ENCODE measurements at places on chromosomes 16 and 17.

DNA sequence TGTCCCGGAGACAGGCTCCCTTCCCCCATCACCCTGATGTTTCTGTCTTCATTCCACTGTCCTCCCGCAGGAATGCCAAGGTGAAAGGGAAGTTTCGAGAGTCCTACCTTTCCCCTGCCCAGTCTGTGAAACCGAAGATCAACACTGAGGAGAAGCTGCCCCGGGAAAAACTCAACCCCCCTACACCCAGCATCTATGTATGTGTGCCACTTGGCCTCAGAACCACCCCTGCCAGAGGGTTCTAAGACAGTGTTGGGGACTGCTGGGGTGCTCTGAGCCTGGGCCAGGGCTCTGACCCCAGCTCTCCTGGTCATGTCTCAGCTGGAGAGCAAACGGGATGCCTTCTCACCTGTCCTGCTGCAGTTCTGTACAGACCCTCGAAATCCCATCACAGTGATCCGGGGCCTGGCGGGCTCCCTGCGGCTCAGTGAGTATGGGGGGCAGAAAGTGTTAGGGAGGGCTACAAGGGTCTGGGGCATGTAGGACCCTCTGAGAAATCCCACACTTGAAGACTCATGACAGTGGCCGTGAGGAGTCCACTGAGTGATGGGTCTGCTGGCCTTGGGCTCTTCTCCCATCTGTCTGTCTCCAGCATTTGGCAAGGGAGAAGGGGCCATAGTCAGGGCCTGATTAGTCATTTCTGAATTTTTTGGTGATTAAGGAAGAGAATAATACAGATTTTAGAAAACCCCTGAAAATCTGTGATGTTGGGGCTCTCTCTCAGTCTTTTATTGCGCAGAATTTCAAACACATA is 4.9 kb upstream of the TMEM88 start:
- DNase-seq: no peak

- no peak for DNase-seq
These were observed 30.1 kb upstream of the PMFBP1 start for GRCh38 chr16:72202014-72202413.

GRCh38 chr16:26981266-26981938 is 85.3 kb upstream of the C16orf82 start:
- no peak for DNase-seq

DNA sequence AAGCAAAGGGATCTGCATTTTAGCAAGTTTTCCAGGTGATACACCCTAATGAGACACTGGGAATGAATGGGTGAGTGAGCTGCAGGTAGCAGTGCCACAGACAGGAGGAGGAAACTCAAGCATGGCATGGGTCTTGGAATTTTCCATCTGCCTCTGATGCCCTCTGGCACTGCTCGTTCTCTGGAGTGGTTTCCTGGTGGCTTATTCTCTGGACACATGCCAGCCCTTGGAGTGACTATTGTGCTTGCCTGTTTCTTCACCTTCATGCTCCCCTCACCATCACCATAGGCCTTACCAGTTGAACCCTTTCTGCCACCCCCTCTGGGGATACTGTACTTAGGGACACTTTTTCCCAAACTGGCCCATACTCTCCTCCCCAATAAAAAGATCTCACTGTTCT is 1.6 kb downstream of the COASY start:
- no peak for DNase-seq

GRCh38 chr17:78174346-78174869 is 6.0 kb downstream of the SYNGR2 start:
- DNase-seq: no peak

Measured in NCI-H1417 treated with DMSO at 0.1 percent for 48 hours (cell line).